ENCODE measurements at places on chromosomes 13 and 19.

- DNase-seq: no peak
Measured at GRCh38 chr13:95698047-95698749, 21.3 kb downstream of the DNAJC3 start.

DNA sequence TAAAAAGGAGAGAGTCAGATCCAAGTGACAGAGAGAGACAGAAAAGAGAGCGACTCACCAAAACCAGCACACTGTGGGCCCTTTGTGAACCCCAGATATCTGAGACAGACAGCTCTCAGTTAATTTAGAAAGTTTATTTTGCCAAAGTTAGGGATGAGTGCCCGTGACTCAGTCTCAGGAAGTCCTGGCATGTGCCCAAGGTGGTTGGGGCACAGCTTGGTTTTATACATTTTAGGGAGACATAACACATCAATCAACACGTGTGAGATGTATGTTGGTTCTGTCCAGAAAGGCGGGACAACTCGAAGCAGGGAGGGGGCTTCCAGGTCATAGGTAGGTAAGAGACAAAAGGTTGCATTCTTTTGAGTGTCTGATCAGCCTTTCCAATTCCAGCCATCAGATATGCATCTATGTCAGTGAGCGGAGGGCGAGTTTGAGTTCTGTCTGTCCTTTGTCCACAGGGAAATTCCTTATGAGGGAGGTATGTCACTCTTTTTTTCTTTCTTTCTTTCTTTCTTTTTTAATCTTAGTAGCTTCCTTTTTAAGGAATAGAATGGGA lies 37.2 kb upstream of the ATP11A start:
- no peak for DNase-seq

GRCh38 chr13:45222919-45223318 lies 22.1 kb upstream of the KCTD4 start:
- DNase-seq: no peak

GRCh38 chr13:44576351-44577235 lies 463 bp upstream of the TSC22D1 start:
- no peak for DNase-seq

DNA sequence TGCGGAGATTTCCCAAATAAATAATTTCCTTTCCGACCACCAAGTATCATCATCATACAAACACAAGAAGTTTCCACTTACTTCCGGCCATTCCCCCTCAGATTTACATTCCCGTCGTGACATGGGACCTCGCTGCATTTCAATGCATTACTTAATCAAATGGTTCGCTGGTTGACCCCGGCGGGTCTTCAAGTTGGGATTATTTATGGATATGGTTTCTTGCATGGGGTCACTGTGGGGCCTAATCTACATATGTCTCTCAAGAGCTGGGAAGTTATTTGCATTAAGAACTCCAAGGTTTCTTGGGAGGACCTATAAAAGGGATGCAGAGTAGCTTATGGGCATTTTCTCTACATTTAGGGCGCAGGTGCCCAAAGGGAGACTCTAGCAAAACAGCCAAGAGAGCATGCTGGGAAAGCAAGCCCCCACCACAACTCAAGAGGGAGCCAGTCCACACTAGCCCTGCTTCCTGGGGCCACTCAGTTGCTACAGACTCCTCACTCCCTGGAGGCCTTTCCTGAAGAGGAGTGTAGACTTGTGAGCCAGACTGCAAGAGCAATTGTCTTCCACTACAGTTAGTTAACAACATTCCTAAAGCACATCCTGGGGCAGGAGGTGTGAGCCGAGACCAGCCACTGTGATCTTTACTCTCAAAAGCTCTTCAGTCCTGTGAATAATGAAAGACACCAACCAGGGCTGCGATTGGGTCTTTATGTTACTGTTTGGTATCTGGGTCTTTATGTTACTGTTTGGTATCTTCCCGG lies 125.3 kb downstream of the KATNAL1 start:
- DNase-seq: no peak

- DNase-seq: no peak
Measured at GRCh38 chr19:1116726-1117581, 13.2 kb downstream of the GPX4 start.

DNA sequence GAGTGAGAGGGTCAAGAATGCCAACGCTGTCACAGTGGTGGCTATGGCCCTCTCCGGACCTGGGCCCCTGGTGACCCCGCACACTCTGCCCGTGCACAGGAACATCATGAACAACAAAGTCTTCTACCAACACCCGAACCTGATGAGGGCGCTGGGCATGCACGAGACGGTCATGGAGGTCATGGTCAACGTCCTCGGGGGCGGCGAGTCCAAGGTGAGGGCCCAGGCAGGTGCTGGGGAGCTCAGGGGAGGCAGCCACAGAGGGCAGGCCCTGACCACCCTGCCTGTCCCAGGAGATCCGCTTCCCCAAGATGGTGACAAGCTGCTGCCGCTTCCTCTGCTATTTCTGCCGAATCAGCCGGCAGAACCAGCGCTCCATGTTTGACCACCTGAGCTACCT lies 62.6 kb downstream of the RYR1 start:
- DNase-seq: no peak

- no peak for DNase-seq
Measured at GRCh38 chr13:44389060-44389666, 15.5 kb downstream of the SERP2 start.

DNA sequence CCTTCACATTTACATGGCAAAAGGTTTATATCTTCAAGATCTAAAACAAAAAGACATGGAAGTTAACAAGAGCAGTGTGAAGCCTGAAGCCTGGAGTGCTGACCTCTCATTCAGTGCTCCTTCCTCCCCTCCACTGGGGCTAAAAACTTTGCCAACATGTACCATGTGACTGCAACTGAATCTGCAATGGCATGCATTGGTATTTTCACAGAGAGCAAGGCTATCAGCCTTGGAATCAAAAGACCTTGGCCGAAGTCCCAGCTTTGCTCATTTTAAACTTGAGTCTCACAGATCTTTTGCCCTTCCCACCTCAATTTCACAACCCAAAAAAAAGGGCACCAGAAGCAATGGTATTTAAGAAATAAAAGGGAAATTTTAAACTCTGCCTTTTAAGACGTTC lies 325.1 kb downstream of the DCT start:
- DNase-seq: no peak

GRCh38 chr19:39974377-39975155 lies 3.6 kb downstream of the PSMC4 start:
- DNase-seq: no peak

GRCh38 chr13:110044551-110045111 lies 258.2 kb upstream of the IRS2 start:
- DNase-seq: no peak

GRCh38 chr13:110519046-110519445 lies 42.5 kb downstream of the RAB20 start:
- DNase-seq: no peak

GRCh38 chr13:58712191-58712590 lies 1080.6 kb downstream of the PCDH17 start:
- DNase-seq: no peak

DNA sequence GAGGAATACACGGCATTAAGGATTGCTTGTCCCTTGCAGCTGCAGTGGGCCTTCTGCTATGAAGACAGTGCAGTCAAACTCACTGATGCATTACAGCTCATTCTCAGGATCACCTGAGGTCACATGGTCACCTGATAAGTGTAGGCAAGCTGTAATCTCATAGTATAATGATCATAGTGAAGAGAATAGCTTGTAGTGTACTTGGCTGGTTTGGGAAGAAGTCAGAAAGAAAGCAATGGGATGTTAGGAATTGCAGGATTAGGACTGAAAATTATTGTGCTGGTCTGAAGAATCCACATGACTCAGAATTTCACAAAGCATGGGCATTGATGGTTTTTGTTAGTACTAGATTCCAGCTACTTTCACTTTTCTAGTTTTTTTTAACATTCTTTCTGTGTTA lies 76.7 kb downstream of the MBNL2 start:
- DNase-seq: no peak

GRCh38 chr19:5079071-5079774 lies 110.3 kb downstream of the KDM4B start:
- DNase-seq: no peak

DNA sequence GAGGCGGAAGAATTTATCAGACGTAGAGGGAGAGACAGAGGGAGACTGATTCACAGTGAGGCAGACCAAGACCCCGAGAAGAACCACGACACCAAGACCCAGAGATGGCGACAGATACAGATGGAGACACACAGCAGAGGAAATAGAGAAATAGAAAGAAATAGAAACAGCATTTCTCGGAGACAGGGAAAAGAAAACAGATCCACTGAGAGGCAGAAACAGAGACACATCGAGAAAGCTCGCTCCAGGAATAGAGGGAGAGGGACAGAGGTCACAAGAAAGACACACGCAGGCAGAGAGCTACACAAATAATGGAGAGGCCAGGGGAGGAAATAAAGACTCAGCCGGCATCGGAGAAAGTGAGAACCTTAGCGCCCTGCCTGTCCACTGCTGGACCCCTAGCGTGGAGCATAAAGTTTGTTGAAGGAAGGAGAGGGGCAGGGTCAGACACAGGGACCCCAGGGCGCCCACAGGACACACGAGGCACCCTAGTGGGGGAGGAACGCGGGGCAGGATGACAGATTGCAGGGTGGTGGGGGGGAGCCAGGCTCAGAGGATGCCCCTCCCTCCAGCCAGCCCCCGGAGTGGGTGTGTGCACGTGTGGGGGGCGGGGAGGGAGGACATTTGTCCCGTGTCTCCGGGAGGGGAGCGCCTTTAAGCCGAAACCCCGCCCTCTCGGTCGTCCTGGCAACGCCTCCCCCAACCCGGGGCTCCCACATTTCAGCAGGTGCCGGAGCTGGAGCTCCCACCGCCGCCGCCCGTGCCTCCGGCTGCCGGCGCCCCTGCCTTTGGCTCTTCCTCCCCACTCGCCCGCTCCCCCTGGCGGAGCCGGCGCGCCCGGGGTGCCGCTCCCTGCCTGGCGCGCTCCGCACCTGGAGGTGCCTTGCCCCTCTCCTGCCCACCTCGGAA lies at the start of gene PRKCG:
Gene PRKCG, plus strand, starts transcription at position 716 of the 909 bp plus-strand sequence. CDS start 298 bp downstream, outside the sequence.
- DNase-seq: no peak

GRCh38 chr13:102651892-102652291 lies 43.0 kb downstream of the METTL21C start:
- peak; percentile 27 for DNase-seq

DNA sequence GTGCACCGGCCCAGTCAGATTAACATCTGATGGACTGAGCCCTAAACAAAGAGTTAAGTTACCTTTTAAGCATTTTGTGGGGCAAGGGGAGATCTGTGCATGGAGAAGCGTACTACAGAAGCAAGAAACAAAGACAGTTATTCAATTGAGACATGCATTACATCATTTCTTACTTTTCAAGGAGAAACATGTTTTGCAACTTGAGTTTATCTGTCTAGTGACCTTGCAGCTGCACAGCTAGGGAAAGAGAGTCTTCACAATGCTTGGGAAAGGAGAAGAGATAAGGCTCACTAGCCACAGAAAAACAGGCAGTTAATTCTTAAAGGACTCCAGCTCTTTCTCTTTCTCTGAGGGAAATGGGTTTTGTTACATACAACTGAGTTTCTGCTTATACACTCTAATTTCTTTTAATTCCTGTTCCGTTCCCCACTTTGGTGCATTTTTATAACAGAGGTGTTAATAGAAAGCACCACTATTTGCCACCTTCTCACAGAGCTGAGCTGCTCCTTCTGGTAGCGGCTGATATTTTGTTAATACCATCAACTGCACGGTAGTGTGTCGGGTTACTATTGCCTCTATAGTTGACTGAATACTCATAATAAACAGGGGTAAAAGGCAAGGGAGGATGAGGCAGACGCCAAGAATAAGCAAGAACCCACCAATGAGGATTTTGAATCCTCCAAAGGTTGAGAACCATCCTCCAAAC lies 55.9 kb downstream of the ZNF431 start:
- DNase-seq: no peak

DNA sequence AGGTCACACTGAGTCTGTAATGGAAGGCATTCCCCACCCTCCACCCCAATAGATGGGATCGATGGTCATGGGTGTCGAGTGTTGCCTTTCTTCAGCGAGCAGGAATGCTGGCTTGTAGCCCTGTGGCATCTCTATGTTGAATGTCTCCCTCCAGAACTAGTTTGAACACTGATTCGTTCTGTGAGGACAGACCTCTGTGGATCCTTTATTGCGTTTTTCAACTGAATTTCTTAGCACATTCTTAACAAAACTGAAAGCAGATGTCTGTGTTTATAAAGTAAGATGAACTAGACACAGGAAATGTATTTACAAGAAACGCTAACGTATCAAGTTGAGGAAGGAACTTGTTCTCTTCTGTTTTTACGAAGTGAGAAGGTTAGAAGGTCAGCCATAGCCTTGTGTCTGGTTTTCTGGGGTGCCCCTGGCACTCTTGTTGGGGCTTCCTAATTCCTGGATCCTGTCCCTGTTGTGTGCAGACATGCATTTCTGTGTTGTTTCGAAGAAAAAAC lies 36.8 kb upstream of the TM9SF2 start:
- DNase-seq: no peak

DNA sequence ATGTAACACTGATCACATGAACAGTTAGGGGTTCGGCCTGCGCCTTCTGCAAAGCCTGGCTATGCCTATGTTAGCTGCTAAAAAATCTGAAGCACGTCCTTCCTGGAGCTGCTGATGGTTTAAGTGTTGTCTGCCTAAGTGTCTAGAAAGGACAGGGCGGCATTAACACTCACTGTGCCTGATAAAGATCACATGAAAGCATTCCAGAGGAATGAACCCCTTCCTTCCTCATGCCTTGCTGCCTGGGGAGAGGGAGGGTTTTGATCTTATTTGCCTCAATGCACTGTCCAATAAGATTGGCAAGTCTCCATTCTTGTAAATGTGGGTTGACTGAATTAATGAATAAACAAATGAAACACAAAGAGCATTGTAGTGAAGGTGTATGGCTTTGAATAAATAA lies 5.2 kb downstream of the DOCK9 start:
- DNase-seq: no peak

- no peak for DNase-seq
Measured at GRCh38 chr19:53957448-53958167, 5.1 kb upstream of the CACNG8 start.

DNA sequence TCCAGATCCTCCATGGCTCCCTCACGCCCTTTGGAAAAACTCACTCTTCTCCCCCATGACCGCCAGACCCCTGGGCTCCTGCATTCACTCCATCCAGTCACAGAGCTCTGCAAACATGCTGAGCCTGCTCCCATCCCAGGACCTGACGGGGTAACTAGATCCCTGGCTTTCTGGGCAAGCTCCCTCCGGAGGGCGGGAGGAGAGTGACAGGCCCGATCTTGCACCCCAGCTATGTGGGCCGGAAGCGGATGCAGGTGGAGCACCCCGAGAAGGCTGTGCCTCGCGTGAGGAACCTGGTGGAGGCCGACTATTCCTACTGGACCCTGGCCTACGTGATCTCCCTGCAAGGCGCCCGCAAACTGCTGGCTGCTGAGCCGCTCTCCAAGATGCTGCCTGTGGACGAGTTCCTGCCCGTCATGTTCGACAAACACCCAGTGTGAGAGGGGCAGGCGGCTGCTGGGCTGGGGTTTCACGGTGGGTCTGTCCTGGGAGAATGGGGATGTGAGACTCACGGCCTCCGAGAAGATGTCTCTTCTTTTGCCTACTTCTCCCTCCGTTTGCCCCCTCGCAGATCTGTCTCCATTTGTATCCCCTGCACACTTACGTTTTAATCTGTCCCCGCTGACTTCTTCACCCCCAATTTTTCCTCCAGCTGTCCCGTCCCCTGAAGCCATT lies 25.2 kb downstream of the COLGALT1 start:
- DNase-seq: no peak

- DNase-seq: no peak
Measured at GRCh38 chr13:108551674-108552073, 77.7 kb upstream of the MYO16 start.

- DNase-seq: no peak
Measured at GRCh38 chr19:11265177-11265784, 3.0 kb upstream of the DOCK6 start.

Data from T1000 (cell line).